ENCODE measurements at places on chromosomes 12 and 14.

GRCh38 chr12:75481774-75482173 lies 1.2 kb downstream of the GLIPR1 start:
- no peak for DNase-seq

- DNase-seq, result no peak
Measured at GRCh38 chr12:130776857-130777339, 60.8 kb upstream of the RIMBP2 start.

DNA sequence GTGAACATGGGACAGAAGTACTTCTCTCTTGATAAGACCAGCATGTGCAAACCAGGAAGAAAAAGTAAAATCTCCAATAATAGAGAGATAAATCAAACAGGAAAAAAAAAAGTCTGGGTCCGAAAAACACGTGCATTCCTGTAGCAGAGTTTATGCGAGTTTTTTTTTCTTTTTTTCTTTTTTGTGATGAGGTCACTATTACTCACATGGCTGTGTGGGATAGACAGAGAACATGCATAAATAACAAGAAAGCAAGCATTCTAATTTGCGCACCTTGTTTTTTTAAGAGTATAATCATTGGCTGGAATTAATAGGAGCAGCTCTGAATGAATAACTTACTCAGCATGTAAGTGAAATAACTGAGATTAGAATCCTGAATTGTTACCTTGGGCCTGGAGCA lies 91.9 kb upstream of the CPM start:
- no peak for DNase-seq

- no peak for DNase-seq
Measured at GRCh38 chr12:111195316-111195715, 173.6 kb downstream of the PHETA1 start.
